Activated CD8-positive, alpha-beta T cell treated with anti-CD3 and anti-CD28 coated beads, Interleukin-2, amount 10 ng/mL, durations not matched to agents 7 days and 5 days (primary cell): ENCODE measurements at places on chromosomes 4 and X. TPM values are rescaled to one million over a fixed set of nuclear protein-coding genes. Genes with fewer than 3 reads are reported as not detected.

The TASL gene
- total RNA-seq = 3.1 TPM

The KIF4A gene
- 41.3 TPM for total RNA-seq

The CDKL5 gene
- total RNA-seq = 0.83 TPM

The LRIT3 gene
- total RNA-seq = 0.16 TPM

The DDIT4L gene
- not detected for total RNA-seq

The FGF2 gene
- not detected for total RNA-seq
